ENCODE measurements at places on chromosomes 13 and 19.

- no peak for DNase-seq
Observed at GRCh38 chr19:5205381-5205780, 135.2 kb downstream of the PTPRS start.

DNA sequence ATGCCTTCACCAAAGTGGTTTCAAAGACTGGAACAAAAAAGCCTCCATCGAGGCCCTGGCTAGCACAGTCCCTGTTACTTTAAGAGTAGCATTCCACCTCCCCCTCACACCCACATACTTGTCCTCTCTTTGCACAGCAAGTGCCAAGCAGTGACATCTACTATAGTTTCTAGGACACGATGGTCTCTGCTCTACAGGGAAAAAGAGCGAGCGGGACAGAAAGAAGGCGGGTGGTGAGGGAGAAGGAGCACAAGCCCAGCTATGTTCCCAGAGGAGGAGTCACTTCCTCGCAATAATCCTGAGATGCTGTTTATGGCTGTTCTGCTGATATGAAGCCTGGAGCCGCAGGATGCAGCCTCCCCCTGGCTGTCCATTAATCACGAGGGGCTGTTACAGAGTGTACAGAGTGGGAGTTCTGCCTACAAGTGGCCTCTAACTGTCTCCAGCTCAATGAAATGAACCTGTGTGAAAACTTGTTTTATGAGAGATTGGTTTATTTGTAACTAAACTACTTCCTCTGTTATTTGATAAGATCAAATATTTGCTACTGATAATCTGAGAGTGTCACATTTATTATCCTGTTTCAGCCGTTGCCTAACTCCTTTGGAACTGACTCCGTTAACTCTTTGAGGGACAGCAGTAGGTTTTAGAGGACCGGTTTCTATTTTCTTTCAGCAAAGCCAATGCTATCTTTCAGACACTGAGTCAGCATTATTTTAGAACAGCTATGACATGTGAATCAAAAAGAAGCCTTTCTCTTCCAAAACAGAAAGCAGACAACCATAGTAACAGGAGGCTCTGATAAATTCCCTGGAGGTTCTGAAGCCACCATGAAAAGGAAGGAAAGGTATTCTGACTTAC lies 208.0 kb downstream of the SPRY2 start:
- peak; percentile 76 for DNase-seq

DNA sequence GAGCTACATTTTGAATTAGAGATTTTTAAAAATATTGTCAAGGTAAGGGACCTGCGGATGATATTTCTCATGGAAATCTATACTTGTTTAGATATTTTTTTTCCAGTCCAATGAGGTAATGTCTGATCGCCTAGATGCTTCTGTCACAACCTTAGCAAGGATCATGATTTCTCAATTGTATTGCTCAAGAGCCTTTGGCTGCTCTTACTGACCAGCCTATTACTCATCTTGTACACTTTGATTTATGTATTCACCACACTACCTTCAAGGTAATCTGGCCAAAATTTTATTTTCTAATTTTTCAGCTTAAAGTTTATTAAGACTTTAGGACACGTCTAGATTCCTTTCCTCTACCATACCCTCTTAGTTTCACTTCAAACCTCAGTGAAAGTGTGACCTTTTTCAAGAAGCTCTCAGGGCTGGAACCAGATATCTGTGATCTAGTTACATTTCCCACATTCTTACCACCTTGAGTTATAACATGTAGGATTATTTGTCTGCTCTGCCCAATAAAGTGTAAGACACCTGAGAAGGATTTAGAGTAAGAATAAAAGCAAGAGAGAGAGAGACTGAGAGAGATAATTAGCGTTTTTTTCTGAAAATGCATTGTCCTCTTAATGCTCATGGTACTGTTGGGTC lies 197.1 kb downstream of the ITGBL1 start:
- DNase-seq, result peak; percentile 79

- no peak for DNase-seq
Observed at GRCh38 chr13:58858870-58859371, 1227.4 kb downstream of the PCDH17 start.

- no peak for DNase-seq
Observed at GRCh38 chr19:49560358-49560900, 19.9 kb downstream of the NOSIP start.

DNA sequence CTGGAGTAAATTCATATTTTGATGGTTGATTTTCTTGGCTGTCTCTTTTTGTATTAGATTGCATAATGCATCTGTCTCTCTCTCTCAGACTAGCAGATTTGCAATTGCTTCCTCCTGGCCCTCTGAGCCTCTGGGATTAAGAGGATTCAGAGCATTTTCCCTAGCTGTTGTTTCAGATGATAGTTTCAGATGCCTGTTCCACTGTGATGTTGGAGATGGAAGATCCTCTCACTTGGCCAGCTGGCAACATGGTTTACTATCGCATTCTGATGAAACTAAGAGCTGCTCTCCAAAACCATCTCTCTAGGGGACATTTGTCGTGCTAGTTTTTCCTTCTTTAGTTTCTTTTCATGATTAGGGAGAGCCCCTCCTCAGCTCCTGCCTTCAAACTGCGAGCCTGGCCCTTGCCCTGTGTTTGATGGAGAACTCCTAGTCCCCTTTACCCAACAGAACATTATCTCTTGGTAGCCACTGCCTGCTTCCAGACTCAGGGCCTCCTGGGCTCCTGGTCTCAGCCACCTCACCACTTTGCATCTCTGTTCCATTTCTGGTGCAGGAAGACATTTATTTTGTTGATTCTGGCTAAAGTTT lies 244.6 kb downstream of the B3GLCT start:
- no peak for DNase-seq

GRCh38 chr19:42076380-42076944 lies 496 bp downstream of the ZNF574 start:
- no peak for DNase-seq

GRCh38 chr13:76630629-76631230 lies 255.5 kb downstream of the KCTD12 start:
- no peak for DNase-seq

DNA sequence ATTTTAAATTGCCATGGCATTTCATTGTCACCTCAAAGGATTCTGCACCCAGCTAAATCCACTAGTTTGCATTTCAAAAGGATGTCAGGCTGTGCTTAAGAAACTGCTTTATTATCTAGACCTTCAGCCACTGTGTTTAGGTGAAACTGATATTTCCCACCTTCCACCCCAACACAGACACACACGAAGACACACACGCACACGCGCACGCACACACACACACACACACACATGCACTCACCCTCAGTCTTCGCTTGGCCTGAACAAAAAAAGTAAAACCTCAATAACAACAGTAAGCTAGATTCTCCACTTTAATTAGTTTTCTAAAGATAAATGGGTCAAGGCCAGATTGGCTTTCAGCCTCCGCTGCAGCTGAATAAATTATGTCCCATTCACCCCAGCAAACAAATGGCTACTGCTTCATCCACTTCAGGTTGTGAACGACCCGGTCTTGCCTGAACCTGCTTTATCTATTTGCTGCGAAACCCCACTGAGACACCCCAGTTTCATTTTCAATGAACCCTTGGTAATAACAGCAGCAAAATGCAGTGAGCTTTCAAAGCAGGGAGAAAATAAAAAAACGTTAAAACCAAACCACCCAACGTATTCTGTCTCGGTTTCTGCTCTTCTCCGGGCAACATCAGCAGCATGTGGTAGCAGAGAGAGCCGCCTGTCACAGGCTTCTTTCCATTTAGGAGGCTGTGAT lies 166.8 kb downstream of the DCT start:
- no peak for DNase-seq

DNA sequence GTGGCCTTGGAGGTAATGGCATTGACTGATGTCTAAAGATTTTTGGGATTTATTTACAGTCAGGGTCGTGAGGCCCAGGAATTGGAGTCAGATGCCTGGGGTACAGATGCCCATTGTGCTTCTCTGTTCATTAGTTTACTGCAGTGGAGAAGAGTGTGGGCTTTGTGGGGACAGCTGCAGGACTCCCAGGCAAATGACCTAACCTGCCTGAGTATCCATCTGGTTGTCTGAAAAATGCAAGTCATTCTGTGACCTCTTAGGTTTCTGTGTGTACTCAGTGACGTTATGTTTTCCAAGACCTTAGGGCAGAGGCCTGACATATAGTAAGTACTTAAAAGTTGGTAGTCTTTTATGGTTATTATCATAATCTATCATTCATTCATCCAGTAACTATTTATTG lies 60.5 kb downstream of the SPATA13 start:
- no peak for DNase-seq

- DNase-seq, result peak; percentile 61
Observed at GRCh38 chr13:48144413-48145035, 49.6 kb upstream of the MED4 start.

DNA sequence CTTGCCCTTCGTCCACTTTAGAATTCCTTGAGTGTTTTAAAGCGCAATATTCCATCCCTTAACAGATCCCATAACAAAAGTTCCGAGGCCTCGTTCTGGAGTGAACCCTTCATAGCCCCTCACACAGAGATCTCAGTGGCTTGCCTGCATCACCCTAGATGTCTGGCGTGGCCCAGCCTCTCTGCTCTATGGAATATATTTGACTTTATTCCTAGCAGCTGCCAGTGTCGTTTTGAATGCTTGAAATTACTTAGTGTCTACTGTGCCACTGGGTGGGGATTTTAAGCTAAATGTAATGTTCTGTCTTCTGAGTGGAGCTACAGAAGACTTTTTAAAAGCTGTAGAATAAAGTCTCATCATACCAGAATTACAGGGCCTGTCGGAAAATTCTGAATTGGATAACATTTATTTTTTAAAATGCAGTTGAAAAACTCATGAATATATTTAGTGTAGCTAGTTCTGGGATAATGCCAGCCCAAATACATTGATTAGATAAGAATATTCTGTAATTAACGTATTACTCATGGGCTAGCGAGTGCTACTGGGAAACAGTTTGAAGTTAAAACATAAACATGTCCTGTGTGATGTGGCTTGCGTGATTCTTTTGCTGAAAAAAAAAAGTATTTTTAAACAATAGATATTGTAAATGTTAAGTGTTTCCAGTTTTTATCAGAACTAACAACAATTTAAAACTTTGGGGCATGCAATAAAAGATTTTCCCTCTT lies 111.8 kb downstream of the ESD start:
- DNase-seq, result no peak

GRCh38 chr13:48160606-48161278 lies 65.8 kb upstream of the MED4 start:
- DNase-seq, result peak; percentile 18

DNA sequence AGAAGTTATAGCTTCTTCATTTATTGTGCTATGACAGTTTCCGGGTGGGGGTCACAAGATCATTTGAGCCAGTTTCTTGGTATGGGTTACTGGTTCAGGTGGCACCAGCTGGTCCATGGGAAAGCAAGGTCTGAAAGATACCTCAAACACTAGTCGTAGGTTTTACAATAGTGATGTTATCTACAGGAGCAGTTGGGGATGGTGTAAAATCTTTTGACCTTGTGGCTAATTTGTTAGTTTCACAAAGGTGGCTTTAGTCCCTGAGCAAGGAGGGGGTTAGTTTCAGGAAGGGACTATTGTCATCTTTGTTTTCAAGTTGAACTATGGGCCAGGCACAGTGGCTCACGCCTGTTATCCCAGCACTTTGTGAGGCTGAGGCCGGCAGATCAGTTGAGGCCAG lies 24.6 kb downstream of the CHST8 start:
- DNase-seq, result no peak

- DNase-seq, result no peak
Observed at GRCh38 chr19:53596056-53596455, 35.7 kb upstream of the DPRX start.

DNA sequence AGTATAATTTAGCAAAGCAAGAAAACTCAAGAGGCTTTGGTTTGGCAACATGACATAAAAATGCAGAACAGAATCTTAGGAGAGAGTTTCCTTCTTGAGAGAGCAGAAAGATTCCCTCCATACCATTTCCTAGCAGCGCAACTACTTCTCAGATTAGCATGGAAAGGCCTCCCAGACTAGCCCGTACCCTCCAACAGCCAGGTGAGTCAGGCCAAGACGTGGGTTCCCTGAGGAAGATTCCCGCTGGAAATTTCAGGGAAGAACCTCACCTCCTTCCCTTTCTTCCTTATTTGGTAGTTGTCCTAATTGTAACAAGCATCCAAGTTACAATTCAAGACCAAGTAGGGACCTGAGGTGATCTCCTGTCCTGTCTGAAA lies 12.3 kb downstream of the COL4A2 start:
- DNase-seq, result no peak

GRCh38 chr19:36054733-36055686 lies at the start of gene WDR62:
Gene WDR62 (plus strand): TSS chr19:36054897. CDS start chr19:36054972, 75 bp downstream.
- DNase-seq, result peak; percentile 89

GRCh38 chr13:77412116-77412635 lies 85.3 kb upstream of the MYCBP2 start:
- no peak for DNase-seq

DNA sequence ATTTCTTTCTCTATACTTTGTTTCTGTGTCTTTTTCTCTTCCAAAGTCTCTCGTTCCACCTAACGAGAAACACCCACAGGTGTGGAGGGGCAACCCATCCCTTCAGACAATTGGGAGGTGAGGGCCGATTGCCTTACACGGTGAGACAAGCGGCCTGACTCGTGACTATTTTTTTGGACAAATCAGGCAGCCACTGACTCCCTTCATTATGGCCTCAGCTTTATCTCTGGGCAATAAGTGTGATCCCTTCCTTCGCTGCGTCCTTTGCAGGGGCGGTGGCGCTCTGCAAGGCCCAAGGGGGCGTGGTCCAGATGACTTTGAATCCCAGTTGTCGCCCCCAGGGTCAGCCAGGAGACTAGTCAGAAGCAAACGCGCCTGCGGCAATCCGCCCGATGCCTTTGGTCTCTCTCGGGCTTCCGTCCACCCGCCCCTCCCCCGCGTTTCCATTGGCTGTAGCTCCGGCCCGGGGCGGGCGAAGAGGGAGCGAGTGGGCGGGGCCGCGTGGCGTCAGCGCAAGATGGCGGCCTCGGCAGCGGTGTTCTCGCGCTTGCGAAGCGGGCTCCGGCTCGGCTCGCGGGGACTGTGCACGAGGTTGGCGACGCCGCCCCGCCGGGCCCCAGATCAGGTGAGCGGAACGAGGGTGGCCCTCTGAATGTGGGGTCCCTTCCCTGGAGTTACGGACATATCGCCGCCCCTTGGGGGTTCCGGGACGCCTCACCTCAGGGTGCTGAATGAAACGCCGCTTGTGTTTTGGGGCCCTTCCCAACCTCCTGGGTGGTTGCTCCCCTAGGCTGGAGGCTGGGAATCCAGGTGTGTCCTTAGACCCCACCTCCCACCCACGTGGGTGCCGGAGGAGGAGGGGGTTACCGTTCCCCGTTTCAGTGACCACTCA lies at the start of gene TIMM50:
TIMM50 (plus strand) TSS at position 502 of the 892 bp plus-strand sequence; CDS start at position 518, 16 bp downstream.
- peak; percentile 96 for DNase-seq

- no peak for DNase-seq
Observed at GRCh38 chr19:9702186-9702585, 27.3 kb upstream of the ZNF562 start.

GRCh38 chr13:109418111-109418510 lies 368.3 kb downstream of the IRS2 start:
- DNase-seq, result no peak

DNA sequence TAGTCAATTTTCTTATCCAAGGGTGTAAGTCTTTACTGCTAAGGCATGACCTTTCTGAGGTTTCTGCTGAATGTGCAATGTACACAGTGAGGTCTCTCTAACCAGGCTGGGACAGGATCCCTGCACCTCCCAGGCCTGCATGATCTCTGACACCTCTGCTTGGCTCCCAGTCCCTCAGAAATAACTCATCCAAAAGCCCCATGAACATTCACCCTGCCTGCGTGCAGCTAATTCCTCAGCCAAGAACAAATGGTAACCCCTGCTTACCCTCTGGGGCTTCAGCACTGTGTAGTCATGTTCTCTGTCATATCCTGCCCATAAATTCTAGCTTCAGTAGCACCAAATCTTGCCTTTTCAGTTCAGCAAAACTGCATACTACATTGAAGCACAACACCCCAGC lies 1146.3 kb upstream of the MIR17HG start:
- no peak for DNase-seq
